Left ventricle myocardium inferior (tissue), 1 donor: ENCODE measurements at places on chromosomes 3 and 15. TPM values are rescaled to one million over a fixed set of nuclear protein-coding genes. Genes with fewer than 3 reads are reported as not detected.

Gene ANKUB1
- not detected for total RNA-seq

Gene VIPR1
- 1.7 TPM for total RNA-seq

Gene CCDC33
- 0.11 TPM for total RNA-seq

Gene CYP11A1
- 0.27 TPM for total RNA-seq

Gene SMCO1
- total RNA-seq, result 73.0 TPM

Gene WDR49
- total RNA-seq, result 3.7 TPM

Gene CLDN18
- not detected for total RNA-seq

DNA sequence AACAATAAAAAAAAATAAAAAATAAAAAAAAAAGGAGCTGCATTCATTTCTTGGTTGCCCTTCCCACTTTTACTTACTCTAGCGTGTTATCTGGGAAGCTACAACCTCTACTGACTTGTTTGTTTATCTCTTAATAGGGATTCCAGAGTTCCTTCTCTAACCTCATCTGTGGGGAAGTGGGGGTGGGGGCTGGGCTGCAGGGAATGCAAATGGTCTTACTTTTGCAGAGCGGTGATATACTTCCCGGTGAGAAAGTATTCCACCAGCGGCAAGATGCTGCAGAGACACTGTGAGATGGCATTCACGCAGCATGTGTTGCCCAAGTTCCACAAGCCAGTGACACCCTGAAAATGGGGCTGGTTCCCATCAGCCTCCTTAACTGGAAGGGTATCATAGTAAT is 2.1 kb downstream of the USP50 start:
- no peak for DNase-seq

DNA sequence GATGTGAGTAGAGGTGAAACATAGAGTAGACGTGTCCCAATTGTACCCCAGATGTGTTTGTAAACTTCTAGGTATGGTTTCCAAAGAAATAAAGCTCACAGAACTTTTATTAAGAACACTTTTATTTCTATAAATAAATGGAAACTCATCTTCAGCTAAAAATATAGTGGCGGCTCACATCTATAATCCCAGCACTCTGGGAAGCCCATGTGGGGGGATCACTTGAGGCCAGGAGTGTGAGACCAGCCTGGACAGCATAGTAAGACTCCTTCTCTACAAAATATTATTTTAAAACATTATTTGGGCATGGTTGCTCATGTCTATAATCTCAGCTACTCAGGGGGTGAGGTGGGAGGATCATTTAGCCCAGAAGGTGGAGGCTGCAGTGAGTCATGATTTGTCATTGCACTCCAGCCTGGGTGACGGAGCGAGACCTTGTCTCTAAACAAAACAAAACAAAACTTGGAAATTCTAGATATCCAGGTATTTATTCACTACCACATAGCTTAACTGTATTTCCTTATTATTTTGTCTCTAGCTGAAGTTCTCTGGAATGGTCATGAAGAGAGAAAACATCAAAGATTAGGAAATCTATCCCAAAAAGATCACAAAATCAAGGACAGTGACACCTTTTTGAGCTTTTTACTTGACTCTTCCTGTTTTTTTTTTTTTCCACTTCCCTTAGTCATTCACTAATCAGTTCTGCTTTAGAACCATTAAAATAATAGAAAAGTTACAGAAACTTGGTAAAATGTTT is 258.1 kb downstream of the TIGIT start:
- no peak for DNase-seq

GRCh38 chr3:167302678-167303077 is 77.4 kb downstream of the ZBBX start:
- DNase-seq, result no peak

GRCh38 chr3:196354132-196354531 is 15.9 kb upstream of the TM4SF19 start:
- no peak for DNase-seq

DNA sequence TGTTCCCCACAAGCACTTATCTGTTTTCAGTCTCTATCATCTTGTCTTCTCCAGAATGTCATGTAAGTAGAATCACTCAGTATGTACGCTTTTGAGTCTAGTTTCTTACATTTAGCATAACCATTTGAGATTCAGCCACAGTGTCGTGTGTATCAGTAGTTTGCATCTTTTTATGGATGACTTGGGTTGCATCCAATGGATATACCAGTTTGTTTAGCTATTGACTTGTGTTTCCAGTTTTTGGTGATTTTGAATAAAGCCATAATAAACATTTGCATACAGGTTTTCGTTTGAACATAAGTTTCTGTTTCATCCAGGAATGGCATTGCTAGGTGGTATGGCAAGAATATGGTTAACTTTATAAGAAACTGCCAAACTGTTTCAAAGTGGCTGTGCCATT is 12.1 kb downstream of the GRIP2 start:
- no peak for DNase-seq

DNA sequence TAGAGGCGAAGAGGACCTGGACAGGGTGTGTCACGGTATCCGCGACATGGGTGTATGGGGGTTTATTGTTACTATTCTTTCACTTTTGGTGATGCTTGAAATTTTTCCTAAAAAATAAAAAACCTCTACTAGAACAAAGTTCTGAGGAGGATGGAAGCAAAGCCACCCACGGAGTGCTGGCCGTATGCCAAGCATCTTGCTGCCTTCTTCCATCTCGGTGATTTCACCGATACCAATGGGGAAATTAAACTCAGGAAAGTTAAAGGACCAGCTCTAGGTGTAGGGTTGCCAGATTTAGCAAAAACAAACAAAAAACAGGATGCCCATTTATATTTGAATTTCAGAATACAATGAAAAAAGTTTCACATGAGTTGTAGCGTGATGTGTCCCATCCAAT is 33.9 kb downstream of the SMAD6 start:
- DNase-seq, result no peak

DNA sequence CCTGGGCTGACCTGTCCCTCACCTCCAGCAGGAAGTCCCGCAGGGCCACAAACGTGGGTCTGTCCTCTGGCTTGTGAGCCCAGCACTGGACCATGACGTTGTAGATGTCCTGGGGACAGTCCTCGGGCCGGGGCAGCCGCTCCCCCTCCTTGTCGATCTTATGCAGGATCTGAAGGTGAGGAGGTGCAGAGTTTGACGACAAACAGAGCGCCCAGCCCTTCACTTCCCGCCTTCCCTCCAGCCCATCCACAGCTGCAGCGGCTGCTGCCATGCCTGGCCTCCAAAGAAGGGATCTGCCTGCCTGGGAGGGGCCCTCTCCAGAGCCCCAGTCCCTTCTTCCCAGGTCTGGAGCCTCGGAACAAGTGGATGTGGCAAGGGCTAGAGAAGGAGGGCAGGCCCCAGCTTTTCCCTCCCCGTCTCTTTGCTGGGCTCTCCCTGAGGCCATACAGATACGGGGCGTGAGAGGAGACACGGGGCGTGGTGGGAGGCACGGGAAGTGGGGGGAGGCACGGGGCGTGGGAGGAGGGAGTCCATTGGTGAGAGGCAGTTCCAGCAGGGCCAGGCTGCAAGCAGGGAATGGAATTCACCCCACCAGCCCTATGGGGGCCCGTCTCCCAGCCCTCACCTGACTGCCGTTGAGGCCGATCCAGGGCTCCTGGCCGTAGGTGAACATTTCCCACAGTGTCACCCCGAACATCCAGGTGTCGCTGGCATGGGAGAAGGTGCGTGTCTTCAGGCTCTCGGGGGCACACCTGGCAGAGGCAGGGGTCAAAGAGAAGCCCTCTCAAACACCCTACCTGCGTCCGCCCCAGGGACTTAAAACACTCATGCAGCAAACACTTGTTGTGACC is 29.7 kb downstream of the TNK2 start:
- no peak for DNase-seq

- DNase-seq, result no peak
Measured at GRCh38 chr15:65396283-65396964, 18.6 kb upstream of the IGDCC3 start.

GRCh38 chr3:149353581-149354184 is 20.2 kb upstream of the TM4SF18 start:
- DNase-seq, result no peak

GRCh38 chr15:61153291-61153690 is 75.8 kb downstream of the RORA start:
- DNase-seq, result no peak

DNA sequence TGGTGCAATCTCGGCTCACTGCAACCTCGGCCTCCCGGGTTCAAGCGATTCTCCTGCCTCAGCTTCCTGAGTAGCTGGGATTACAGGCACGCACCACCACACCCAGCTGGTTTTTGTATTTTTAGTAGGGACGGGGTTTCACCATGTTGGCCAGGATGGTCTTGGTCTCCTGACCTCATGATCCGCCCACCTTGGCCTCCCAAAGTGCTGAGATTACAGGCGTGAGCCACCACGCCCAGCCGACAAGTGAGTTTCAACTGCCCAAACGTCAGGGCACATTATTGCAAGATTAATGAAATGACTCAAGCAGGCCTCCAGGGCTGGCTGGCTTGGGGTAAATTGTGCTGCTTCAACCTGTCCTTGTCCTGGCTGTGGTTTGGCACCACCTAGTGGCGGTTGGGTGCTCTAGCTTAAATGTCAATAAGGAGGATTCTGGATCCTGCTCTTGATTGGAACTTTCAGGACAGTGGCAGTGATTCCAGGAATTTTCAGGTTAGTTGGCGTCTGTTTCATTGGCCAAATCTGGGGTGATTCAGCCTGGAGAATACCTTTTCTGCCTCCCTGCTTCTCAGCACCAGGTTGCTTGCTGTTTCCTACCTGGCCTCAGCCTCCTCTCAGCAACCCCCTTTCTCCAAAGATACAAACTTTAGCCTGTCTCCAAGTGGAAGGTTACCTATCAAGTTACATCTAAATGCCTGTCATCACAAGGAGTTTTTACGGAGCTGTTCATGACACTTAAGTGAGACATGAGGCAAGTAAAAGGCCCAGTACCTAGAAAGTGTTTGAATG is 32.4 kb upstream of the SACM1L start:
- peak; percentile 88 for DNase-seq

- DNase-seq, result no peak
Measured at GRCh38 chr15:40739047-40739446, 16.0 kb downstream of the RMDN3 start.

- peak; percentile 76 for DNase-seq
Measured at GRCh38 chr15:57591822-57592367, at the start of gene MYZAP. Gene MYZAP, plus strand, starts transcription at chr15:57591904. Its CDS starts 131 bp downstream, at chr15:57592035.

- no peak for DNase-seq
Measured at GRCh38 chr3:23809294-23809693, 3.5 kb downstream of the UBE2E1 start.

DNA sequence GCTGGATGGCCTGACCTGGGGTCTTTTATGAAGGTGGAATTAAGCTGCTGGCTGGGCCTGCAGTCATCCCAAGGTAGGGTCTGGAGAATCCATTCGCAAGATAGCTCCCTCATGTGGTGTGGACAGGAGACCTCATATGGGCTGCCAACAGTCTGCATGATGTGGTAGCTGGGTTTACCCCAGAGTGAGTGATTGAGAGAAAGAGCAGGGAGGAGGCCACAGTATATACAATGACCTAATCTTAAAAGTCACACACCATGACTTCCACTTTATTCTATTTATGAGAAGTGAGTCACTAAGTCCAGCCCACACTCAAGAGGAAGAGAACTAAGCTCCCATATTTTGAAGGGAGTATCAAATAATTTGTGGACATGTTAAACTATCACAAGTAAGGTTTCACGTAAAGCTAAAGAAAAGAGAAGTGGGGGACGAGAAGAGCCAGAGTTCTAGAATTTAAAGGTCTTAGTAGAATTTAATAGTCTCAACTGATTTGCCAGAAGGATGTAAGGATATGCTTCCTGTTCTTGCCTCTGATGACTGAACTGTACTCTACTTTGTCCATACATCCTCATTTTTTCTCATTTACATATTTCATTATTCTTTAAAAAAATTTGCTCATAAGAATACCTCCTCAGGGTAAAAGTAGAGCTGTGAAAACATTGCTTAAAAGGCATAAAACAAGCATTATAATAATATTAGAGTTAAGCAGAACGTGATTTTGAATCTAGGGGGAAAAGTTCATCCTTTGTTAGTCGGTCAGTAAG is 184.4 kb downstream of the PEX5L start:
- DNase-seq, result no peak

DNA sequence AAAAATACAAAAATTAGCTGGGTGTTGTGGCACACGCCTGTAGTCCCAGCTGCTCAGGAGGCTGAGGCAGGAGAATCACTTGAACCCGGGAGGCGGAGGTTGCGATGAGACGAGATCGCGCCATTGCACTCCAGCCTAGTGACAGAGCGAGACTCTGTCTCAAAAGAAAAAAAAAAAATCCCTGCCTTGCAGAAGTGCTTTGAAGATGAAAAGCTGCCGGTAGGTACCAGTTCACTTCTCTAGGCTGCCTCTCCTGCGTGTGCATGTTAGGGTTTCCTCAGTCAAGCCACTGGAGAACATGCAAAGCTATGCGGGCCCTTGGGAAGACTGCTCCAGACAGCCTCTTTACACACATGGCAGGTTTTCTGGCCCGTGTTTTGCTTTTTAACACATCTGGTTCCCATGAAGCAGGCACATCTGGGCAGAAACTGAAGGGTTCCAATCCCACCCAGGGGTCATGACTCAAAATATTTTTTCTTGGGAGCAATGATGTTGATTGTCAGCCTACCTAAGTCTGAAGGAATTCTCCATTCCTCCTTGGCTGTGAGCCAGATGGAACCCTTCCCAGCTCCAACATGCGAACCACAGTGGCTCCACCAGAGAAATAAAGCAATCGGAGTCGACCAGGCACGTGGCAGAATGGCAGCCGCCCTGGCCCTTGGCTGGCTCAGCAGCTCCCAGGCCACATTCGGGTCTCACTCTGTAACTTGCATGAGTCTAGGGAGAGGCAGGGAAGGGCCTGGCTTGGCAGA is 29.6 kb downstream of the MGLL start:
- DNase-seq, result peak; percentile 71

DNA sequence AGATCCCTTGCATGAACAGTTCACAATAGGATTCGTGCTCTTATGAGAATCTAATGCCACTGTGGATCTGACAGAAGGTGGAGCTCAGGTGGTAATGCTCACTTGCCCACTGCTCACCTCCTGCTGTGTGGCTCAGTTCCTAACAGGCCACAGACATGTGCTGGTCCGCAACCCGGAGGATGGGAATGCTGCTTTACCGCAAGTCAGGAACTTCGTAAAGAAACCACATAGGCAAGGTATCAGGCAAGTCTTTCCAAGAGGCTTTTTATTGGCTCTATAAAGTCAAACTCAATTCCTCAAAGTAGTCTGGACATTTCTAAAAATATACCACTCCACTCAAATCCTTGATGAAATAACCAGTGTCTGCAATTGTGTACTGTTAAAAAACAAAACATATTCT is 56.1 kb downstream of the OSTN start:
- DNase-seq, result no peak

- no peak for DNase-seq
Measured at GRCh38 chr3:127588806-127589577, 1.5 kb downstream of the TPRA1 start.
